ENCODE measurements at places on chromosomes 16 and 17. TPM values are rescaled to one million over a fixed set of nuclear protein-coding genes. Genes with fewer than 3 reads are reported as not detected.

- peak; percentile 38 for DNase-seq
Measured at GRCh38 chr17:78096093-78096492, 32.5 kb downstream of the TMC6 start.

DNA sequence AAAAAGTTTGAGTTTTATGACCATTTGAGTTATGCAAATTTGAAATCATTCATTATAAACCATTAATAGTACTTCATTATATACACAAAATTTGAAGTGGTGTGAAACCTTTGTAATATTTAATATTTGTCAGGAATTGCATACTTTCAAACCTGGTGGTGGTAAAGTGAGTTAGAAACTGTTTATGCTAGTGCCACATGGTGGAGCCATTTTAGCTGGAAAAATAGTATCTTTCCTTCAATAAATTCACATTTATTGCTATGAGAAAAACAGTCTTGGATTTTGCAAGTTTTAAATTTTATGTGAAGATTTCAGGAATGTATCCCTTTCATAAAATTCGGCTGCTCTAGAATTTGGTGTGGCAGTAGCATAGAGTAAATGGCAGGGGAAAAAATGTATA is 7.3 kb upstream of the BLMH start:
- DNase-seq = no peak

GRCh38 chr17:15447928-15448579 is 19.4 kb downstream of the CDRT4 start:
- DNase-seq = peak; percentile 33

- DNase-seq = no peak
Measured at GRCh38 chr17:82385559-82386254, 14.1 kb downstream of the UTS2R start.

- DNase-seq = no peak
Measured at GRCh38 chr16:72094266-72094610, 591 bp downstream of the DHX38 start.

DNA sequence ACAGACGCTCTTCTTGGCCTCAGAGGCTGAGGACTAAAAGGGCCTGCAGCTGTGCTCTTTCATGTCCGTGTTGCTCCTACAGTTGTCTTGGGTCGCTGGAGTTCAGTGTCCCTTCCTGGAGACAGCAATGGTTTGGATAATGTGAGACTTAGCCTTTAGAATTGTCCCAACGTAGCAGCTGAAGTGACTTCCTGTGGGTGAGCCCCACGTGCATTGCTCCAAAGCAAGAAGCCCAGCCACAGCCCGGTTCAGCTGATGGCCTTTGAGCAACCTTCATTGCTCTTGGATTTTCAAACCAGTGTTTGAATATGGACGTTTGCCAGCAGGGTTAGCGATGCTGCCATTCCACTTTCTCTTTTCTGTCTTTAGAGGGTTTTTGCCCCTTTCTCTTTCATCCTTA is 19.7 kb downstream of the TMEM11 start:
- no peak for DNase-seq

DNA sequence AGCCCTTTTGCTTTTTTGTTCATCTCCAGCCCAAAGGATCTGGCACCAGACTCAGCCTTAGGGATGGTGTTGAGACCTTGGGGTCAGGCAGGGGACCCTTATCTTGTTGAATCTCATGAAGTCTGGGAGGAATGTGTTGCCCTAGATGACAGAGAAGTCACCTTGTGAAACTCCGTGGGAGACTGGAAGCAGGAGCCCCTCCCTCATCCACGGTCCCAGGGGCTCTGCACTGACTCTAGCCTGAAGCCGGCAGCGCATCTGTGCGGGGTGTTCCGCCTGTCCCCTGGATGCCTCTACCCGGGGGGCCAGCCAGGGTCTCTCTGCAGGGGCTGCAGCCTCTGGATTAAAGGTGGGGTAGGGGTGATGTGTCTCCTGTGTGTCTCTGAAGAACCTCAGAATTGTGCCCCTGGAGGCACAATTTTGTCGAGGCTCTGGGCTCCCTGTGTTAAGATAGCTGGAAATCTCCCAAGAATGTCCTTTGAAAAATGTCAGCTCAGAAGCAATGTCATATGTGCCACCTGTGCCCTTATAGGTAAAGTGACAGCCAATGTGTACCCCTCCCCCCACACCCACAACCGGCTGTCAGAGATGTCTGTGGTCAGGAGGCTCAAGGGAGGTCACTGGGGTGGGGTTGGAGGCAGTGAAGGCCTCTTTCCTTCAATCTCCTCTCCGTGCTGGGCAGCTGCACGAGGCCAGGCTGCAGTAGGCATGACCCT is 32.1 kb upstream of the CDC42EP4 start:
- DNase-seq = no peak

DNA sequence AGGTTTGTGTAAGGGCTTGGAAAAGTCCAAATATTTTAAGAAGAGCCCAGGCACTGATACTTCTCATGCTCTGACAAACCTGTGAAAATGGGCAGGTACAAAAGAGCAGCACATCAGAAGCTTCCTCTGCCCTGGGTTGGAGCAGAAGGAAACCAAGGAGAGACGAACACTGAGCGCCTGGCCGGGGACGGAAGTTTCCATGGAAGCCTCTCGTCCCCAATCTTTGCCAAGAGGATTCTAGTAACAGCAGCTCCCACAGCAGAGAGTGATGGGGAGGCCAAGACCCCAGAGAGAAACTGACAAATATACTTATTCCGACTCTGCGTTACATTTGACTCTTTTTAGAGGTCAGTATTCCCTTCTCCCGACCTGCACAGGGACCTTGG is 268.5 kb downstream of the C16orf95 start:
- DNase-seq = no peak

DNA sequence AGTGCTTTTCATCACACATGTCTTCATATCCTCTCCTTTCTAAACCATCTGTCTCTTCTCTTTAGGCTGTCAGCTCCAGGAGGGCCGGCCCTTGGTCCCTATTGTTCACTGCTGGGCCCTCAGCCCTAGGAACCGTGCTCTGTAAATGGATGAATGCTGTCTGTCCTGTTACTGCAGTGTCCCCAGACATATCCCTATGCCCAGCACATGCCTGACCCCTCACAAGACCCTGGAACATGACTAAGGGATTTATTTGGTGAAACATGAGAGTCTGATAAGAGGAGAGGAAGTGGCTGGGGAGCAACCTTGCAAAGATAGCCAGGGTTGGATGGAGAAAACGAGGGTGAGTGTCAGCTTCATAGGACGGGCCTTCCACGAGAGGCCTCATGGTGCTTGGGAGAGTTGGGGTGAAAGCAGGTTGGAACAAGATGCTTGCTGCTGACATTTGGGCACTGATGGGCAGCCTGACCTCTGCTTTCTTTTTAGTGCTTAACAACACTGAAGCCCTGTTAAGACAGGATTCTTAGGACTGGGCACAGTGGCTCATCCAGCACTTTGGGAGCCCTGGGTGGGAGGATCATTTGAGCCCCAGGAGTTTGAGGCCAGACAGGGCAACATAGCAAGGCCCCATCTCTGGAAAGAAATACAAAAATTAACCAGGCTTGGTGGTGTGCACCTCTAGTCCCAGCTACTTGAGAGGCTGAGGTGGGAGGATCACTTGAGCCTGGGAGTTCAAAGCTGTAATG is 39.0 kb downstream of the ABCC1 start:
- DNase-seq = no peak

Gene KCNJ18
- not detected for total RNA-seq

Gene NKD1
- 11.8 TPM for total RNA-seq

Measured in sigmoid colon (tissue), 7 donors.